ENCODE measurements at places on chromosomes 3 and 15.

DNA sequence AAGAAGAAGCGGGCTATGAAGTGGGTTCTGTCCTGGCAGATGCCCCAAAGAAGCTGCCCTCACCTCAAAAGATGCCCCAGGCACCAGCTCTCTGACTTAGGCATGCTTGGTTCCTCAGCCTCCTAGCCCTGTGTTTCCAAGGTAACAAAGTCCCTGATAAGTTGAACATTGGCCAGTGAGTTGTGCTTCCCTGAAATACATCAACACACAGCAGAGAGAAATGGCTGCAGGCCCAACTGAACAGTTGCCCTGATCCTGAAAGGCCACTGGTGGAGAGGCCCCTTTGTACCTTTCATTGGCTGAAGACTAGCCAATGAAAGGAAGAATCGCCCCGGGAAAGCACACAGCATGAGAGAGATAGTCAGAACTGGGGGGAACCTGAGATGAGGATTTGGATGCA is 169.9 kb upstream of the CTNNB1 start:
- DNase-seq: no peak

GRCh38 chr3:131796558-131797198 is 238.1 kb downstream of the CPNE4 start:
- no peak for DNase-seq

GRCh38 chr3:156483426-156483825 is 71.5 kb downstream of the SSR3 start:
- DNase-seq: no peak

DNA sequence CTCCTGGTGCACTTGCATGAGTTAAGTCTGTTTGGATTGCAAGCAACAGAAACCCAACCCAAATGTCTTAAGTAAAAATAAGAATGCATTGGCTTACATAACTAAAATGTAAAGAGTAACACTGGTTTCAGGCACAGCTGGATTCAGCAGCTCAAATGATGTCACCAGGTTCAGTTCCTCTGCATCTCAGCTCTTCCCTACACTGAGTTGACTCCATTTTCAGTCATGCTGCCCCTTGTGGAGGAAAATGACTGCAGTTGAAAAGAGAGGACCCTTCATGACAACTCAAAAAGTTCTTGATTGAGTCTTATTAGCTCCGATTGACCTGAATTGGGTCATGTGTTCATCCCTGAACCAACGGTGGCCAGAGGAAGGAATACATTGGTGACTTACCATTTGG is 138.5 kb upstream of the ABI3BP start:
- DNase-seq: no peak

GRCh38 chr3:63855333-63855940 is 8.2 kb downstream of the THOC7 start:
- no peak for DNase-seq

DNA sequence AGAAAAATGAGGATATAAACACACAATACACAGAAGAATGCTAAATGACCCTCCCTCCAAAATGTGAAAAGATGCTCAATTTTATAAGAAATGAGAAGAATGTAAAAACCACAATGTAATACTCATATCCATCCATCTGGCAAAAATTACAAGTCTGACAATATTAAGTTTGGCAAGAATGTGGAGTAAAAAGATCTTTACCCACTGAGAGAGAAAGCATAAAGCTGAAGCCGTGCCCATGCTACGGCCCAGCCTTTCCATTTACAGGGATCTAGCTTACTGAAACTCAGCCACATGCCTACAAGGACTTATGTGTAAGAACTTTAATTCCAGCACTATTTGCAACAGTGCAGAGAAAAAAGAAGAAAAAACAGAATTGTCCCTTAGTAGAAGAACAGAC is 42.9 kb downstream of the ATP13A3 start:
- DNase-seq: no peak

DNA sequence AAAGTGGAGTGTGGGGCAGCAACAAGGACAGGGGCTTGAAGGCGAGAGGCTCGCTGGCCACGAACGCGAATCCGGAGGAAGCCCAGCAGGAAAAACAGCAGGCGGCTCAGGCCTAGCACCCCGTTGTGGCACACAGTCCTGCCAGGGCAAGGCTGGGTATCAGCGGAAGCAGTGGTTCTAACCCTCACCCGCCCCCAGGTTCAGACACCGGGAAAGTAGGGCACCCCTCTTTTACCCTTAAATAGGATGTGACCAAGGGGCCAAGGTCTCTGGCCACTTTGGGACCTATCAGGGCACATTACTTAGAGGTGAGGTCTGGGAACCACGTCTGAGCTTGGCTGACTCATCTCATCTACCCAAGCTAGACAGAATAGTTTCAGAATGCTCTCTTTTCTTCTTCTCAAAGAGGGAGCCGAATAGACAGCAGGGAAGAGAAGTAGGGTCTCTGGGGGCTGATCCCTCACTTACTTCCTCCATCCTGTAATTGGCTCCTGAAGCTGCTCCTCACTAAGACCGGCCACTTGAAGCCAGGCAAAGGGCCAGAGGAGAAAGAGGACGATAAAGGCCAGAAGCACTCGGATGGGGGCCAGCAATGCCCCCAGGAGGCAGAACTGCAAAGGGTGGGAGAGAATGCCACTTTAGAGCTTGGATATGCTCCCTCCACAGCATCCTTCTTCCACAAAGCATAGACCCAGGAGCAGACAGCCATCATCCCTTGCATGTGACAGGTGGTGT is 1.7 kb downstream of the LPCAT4 start:
- DNase-seq: peak; percentile 46

DNA sequence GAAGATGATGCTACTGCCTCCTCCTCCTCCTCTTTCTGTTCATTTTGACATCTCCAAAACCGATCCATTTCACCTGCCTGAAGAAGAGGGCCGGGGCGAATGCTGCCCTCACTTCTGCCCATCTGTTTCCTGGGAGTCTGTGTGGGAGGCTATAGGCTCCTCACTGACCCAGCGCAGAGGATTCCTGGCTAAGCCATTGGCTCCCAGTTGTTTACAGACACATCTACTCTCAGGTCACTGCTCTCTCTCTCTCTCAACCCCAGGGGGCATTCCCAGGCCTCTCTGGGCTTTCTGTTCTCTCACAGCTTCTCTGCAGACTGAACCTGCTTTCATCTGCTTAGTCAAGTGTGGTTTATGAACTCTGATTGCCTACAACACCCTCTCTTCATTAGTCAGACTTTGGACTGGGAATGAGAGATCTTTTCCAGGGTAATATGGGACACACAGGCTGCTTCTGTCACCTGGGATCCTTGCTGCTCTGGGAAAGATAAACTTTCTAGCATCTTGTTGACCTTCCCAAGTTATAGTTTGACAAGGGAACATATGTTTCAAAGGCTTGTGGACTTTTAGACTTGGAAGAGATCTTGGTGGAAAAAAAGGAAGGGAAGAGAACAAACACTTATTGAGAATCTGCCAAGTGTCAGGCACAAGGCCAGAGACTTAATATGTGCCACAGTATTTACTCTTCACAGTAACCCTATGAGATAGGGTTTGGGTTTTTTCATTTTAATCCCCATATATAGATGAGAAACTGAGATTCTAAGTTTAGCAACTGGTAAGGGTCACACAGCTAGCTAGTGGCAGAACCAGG is 30.2 kb upstream of the USP3 start:
- DNase-seq: peak; percentile 67

DNA sequence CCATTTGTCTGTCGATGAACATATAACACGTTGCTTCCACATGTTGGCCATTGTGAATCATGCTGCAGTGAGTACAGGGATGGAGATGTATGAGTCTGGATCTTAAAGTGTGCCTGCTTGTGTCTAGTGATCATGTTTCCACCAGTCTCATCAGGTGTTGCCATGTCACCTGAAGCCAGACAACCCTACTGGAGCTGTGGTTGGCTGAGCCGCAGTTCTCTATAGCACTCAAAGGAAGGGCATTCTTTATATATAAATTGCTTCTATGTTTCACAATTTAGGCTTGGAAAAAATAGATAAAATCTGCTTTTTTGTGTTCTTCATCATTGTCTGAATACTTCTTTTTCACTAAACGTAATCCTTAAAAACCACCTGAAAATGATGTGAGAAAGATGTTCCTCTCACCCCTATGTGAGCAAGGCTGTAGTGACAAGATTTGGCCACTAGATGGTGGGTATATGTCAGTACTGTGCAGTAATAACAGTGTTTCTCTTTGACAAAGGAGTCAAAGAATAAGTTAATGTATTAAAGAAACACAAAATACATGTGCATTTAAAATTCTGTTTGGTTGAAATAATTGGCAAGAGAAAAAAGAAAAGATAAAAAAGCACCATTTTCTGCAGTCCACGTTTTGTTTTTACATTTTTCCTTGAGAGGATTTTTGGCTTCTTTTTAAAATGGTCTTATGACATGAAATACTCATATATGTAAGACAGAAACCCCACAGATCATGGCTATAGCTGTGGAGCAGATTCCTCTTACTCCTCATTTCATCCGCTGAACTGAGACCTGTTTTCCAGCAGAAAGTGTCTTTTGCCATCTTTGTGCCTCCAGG is 394.5 kb upstream of the DPPA4 start:
- no peak for DNase-seq

Measured in activated T-cell treated with anti-CD3 and anti-CD28 coated beads, Interleukin-2, amount 50 U/mL, for 24 hours (primary cell).